ENCODE measurements at places on chromosomes 3 and 15.

GRCh38 chr15:65375871-65376607 lies 1.8 kb downstream of the IGDCC3 start:
- no peak for DNase-seq

DNA sequence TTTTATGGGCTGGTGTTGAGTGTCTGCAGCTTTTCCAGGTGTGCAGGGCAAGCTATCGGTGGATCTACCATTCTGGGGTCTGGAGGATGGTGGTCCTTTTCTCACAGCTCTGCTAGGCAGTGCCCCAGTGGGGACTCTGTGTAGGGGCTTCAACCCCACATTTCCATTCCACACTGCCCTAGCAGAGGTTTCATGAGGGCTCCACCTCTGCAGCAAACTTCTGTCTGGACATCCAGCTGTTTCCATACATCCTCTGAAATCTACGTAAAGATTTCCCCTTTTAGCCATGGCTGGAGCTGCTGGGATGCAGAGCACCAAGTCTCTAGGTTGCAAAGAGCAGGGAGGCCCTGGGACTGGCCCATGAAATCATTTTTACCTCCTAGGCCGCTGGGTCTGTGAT lies 11.6 kb downstream of the RFX7 start:
- DNase-seq, result no peak

GRCh38 chr3:184234224-184234623 lies 4.8 kb downstream of the VWA5B2 start:
- no peak for DNase-seq

DNA sequence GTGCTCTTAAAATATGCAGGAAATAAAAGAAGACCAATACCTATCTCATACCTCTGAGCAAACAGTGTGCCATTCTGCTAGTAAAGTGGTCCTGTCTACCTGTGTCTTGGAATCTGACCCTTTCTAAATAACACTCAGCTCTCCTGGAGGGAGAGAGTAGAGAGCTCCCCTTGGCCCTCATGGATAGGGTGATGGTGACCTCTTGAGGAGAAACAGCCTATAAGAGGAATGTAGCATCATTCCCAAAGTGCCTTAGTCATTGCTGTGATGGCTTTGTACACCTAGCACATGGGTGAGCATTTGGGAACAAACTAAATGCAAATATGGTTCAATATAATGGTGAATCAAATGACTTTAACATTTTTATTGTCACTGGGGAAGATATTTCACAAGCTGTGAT lies 10.0 kb downstream of the SNTN start:
- DNase-seq, result no peak

- DNase-seq, result no peak
These were observed 90.8 kb downstream of the DPH6 start for GRCh38 chr15:35455201-35455600.

DNA sequence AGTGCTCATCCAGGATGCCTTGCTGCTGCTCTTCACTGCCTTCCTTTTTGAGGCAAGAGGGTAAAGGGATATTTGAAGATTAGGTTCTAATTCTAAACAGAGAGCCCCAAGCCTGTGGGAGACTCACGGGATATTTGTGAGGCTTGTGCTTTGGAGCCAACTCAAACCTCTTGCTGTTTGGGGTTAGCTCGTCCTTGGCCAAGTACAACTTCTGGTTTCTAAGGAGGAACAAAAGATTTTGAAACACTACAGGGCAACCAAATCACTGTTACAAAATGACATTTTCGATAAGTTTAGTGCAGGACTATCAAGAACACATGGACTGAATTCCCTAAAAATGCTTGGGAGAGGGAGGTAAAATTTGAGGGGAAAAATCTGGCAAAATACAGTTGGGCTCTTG lies 190.2 kb downstream of the RORA start:
- no peak for DNase-seq

- no peak for DNase-seq
These were observed 199.6 kb downstream of the FMN1 start for GRCh38 chr15:32994810-32995424.

GRCh38 chr3:31531452-31531991 lies 1.2 kb upstream of the STT3B start:
- DNase-seq, result no peak

DNA sequence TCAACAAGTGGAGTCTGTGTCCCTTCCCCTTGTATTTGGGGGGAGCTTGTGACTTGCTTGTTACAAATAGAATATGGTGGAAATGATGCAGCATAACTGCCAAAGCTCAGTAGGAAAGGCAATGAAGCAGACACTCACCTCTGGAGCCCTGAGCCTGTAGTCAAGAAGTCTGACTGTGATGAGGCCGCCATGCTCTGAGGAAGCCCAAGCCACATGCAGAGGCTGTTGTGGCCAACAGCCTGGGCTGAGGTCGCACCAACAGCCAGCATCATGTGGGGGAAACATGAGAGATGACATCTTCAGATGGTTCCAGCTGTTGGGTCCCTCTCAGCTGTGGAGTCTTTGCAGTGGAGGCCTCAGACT lies 161.4 kb downstream of the CHSY1 start:
- no peak for DNase-seq

- no peak for DNase-seq
These were observed 26.4 kb upstream of the ACP3 start for GRCh38 chr3:132290833-132291232.

DNA sequence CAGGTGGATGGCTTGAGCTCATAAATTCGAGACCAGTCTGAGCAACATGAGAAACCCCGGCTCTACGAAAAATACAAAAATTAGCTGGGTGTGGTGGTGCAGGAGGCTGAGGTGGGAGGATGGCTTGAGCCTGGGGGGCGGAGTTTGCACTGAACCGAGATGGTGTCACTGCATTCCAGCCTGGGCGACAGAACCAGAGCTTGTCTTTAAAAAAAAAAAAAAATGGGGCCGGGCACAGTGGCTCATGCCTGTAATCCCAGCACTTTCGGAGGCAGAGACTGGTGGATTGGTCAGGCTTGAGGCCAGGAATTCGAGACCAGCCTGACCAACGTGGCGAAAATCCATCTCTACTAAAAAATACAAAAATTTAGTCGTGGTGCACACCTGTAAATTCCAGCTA lies 64.0 kb downstream of the TMEM44 start:
- no peak for DNase-seq

DNA sequence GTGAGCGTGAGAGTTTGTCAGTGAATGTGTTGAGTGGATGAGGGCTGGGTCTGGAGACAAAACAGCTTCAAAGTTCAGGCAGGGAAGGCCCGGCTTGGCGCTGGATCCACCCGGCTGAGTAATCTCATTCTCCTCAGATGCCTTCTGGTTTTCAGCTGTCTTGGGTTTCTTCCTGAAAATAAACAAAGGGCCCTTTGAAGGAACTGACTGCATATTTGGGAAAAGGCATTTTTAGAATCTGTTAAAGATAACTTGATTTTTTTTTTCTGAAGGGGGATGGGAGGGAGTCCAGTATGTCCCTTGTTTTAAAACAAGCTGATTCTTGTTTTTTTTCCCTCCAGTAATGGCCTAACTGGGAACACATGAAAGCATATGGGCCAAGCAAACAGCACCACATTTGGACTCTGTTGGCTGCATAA lies 86.4 kb downstream of the TIGIT start:
- no peak for DNase-seq

GRCh38 chr3:161475905-161476304 lies 20.7 kb upstream of the OTOL1 start:
- DNase-seq, result no peak

DNA sequence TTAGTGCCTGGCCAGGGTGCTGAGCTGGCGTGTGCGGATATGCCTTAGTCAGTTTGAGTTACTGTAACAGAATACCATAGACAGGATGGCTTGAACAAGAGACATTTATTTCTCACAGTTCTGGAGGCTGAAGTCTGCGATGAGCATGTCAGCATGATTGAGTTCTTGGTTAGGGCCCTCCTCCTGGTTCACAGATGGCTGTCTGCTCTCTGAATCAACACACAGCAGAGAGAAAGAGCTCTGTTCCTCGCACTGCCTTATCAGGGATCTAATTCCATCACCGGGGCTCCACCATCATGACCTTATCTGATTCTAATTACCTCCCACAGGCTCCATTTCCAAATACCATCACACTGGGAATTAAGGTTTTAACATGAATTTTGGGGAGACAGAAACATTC lies 386.6 kb upstream of the DPH6 start:
- DNase-seq, result no peak

GRCh38 chr3:183515968-183516851 lies 39.3 kb downstream of the KLHL6 start:
- DNase-seq, result peak; percentile 37

DNA sequence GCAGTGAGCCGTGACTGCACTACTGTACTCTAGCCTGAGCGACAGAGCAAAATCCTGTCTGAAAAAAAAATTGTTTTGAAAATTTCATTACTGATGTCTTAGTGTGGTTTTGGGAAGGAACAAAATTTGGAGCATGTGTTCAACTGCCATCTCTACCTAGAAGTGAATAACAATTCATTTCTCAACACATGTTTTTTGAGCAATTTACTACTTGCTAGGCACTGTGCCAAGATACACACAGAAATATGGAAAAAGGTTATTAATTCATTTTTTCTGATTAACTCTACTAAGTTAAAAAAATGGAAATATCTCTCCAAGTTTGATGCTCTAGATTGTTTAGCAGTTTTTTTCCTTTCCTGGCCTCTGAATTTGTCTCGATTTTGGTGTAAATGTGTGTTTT lies 5.2 kb upstream of the TCF12 start:
- DNase-seq, result no peak

DNA sequence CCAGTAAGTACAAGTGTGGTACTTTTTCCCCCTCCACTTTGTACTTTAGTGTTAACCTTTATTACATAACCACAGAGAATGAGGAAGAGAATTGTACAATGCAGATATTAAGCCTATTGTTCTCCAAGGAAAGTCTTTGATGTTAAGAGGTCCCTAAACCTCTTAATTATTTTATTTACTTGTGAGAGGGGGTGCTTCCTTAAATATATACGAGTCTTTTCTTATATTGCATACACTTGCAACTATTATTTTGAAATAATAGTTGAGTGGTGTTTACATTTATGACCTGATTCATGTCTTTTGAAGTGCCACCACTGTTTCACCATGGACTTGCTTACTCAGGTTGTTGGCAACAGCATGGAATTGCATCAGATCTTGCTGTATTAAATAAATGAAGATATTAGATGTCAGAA lies 10.1 kb downstream of the USP3 start:
- no peak for DNase-seq

GRCh38 chr15:35603301-35603700 lies 57.3 kb upstream of the DPH6 start:
- DNase-seq, result no peak
